Diencephalon (tissue), 1 donor: ENCODE measurements at places on chromosomes 2 and 18. TPM values are rescaled to one million over a fixed set of nuclear protein-coding genes. Genes with fewer than 3 reads are reported as not detected.

Gene GCG
- total RNA-seq = not detected

Gene METAP1D
- total RNA-seq = 8.8 TPM

Gene FAM136A
- 36.4 TPM for total RNA-seq

Gene DNAJC5G
- 0.23 TPM for total RNA-seq
